ENCODE measurements at places on chromosomes 5 and 9.

DNA sequence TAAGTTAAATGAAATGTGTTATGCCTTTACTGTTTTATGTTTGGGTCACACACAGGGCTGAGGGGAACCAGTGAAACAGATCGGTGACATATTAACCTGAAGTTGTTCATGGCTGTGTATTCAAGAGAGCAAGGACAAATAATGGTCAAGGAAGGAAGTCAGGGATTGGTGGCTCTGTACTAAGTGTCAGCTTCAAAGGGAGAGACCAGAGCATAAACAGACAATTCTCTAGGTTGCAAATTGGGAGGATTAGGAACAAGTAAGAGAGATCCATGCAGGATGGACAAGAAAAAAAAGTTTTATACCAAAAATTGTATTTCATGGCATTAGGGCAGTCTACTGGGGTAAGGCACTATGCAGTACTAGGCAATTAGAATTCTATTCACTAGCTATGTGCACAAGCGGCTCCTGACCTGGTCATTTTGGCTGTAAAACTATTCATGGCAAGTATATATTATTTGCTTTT lies 156.3 kb downstream of the PLPPR1 start:
- DNase-seq = no peak

DNA sequence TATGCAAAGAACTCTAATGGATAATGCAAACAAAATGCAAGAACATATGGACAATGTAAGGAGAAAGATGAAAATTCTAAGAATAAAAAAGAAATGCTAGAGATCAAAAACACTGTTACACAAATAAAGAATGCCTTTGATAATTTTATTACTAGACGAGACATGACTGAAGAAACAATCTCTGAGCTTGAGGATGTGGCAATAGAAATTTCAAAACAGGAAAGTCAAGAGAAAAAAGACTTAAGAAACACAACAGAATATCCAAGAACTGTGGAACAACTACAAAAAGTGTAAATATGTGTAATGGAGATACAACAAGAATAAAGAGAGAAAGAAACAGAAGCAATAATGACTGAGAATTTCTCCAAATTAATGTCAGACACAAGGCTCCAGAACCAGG lies 140.5 kb upstream of the ACOT12 start:
- no peak for DNase-seq

- DNase-seq = no peak
Measured at GRCh38 chr9:134716067-134716466, 74.5 kb downstream of the COL5A1 start.

DNA sequence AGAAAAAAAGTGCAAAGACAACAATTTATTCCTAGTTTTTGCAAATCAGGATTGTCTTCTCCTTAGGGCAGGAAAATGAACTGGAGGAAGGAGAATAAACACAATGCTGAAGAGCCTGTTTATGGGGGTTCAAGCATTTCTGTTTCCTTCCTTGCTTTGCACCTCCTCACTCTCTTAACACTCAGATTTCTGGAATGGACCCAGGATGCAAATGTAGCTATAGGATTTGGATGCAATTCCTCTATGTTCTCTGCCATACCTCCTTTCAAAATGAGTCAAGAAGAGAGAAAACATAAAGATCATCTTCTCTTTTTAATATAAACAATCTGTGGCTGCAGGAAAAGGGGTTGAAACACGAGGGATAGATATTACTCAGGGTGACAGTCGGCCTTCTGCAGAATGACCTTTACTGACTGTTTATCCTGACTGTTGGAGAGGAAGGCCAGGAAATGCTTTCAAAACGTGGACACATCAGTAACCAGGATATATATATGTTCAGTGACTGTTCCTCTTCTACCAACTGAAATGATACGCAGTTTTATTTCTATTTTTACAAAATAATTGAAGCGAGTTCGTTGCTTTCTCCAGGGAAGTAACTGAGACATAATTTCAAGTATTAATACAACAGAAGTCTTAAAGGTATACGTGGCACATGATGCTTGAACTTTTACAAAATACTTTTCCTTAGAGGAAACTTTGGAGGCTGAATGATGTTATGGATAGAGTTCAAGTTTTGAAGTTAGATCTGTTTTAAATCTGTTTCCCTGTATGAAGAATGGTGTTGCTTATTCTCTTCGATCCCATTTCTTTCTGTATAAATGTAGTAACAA lies 44.4 kb downstream of the ACTBL2 start:
- DNase-seq = no peak

DNA sequence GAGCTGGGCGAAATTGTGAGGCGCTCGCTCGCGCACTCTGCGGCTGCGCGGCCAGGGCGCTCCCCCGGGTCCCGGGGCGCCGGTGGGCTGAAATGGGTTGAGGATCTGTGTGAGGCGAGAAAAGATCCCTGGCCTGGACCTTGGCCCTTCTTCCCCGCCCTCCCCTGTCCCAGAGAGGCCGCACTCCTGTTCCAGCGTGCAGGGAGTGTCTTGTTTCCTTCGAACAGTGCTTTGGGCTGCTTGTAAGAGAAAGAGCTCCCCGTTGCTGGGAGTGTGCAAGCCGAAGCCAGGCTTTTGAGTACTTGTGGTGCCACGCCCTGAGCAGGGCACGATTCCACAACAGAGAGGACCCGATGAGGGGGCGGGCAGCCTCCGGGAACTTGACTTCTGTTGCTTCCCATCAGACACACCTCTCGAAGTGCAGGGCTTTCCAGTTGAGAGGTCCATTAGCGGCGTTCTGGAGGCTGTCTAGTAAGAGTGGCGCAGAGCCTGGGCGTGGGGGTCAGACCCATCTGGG lies 535 bp downstream of the DOLPP1 start:
- no peak for DNase-seq

DNA sequence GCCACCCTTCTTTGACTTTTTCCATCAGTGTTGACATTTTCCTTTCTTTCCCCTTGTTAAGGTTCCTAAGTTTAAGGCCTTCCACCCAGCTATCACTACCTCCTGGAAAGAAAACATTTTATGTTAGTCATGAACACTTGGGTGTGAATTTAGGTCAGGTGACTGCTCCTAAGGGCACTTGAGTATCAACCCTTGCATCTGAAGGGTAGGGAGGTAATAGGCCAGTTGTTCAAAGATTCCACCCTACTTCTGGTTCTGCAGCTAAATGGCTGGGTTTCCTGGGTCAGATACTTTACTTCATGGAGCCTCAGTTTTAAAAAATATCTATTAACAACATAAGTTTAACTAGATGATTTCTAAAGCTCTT lies 49.1 kb upstream of the OSMR start:
- DNase-seq = no peak

GRCh38 chr9:134497283-134497860 lies 144.2 kb upstream of the COL5A1 start:
- DNase-seq = no peak

GRCh38 chr9:4389003-4389402 lies 89.1 kb upstream of the GLIS3 start:
- DNase-seq = no peak

DNA sequence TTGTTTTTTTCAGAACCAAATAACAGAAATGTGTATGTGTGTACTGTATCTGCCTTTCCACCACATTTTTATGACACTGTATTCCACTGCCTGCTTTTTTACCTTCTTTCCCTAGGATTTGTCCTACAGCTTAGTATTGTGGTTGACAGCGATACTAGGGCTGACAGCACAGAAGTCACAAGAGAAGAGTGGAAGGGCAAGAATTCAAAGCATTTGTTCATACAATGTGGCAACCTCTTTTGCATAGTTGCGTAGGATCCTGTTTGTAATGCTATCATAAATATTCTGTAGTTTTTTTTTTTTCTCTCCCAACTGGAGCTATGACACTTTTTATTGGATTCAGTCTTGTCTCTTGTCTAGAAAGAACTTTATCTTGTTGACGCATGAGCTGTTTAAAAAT lies 5.6 kb upstream of the BNIP1 start:
- DNase-seq = no peak

DNA sequence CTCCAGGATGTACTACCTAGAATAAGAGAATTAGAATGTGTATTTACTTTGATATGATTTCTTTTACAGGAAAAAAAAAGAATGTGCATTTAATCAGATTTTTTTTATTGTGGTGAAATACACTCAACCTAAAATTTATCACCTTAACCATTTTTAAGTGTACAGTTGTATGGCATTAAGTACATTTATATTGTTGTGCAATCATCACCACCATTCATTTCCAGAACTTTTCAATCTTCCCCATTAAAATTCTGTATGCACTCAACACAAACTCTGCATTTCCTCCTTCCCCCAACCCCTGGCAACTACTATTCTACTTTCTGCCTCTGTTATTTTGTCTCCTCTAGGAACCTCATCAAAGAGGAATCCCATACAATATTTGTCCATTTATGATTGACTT lies 66.0 kb upstream of the APC start:
- no peak for DNase-seq

DNA sequence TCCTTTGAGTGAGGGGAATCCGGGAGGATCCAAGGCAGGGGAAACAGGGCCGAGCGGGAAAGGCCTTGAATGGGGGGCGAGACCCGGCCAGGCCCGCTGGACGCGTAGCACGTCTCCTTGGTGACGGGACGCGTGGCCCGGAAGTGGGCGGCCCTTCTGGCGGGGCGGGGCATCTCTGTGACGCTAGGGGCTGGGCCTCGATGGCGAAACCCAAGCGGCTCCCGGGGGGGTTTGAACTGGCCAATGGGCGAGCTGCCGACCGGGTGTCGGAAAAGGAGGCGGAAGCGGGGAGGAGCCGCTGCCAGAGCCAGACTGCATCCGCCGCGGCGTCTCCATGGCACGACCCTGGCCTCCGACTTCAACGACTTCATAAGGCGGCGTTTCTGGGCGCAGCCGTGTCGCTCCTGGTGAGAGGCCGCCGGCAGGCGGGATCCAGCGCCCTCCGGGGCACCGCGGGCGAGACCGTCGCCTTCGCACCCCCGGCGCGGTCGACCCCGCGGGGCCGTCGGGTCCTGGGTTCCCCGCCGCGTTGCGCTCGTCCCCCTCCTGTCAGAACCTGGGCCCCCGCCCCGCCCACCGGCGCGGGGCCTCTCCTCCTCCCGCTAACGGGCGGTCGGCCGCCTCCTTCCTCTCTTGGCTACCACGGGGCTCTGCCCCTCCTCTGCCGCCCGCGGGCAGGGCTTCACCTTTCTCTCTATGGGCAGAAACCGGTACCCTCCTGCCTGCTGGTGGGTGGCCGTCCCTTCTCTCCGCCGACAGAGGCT lies at the start of gene ODF2:
TSS of gene ODF2 (plus strand) at position 158 of the 764 bp plus-strand sequence. CDS start at position 244, 86 bp downstream.
- DNase-seq = peak; percentile 97

DNA sequence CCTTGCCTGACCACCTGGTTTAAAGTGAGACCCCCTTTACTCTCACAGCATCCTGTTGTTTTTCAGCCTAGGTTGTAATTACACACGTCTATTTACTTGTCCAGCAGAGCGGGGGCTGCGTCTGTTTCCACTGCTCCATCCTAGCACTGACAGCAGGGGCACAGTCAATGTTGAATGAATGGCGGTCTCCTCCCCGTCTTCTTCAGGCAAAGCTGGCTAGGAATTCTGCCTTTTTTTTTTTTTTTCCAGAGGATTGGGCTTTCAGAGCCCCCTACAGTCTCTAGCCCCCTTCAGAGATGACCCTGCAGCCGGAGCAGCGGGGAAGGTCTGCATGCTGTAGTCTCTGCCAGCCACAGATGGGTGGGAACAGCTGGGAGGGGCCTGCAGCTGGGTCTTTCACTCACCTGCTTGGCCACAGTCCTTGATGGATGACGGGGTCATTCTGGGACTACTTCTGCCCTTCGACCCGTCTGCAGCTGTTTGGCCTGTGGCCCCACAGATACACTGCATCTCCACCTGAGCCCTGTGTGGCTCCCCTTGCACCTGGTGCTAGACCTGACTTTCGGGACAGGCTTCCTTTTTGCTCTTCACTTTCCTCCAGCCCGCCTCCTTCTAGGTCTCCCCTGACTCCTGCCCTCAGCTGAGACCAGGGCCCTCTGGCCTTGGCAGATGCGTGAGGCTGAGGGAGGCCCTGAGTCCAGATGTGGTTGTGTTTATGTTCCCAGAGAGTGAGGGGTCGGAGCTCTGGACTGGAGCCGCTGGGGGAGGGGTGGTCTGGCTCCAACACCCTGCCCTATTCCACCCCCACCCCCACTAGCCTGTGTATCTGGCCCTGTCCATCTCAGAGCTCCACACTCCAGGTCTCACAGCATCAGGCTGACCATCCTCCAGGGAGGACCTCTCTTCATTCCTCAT lies 8.0 kb downstream of the PITX1 start:
- DNase-seq = no peak

- no peak for DNase-seq
Measured at GRCh38 chr9:113129884-113130283, 20.9 kb upstream of the SLC31A2 start.

- no peak for DNase-seq
Measured at GRCh38 chr5:41772785-41773442, 97.3 kb downstream of the OXCT1 start.

GRCh38 chr9:79603222-79603920 lies 31.6 kb downstream of the TLE4 start:
- DNase-seq = no peak

- DNase-seq = no peak
Measured at GRCh38 chr5:113059232-113060040, 82.8 kb downstream of the DCP2 start.

DNA sequence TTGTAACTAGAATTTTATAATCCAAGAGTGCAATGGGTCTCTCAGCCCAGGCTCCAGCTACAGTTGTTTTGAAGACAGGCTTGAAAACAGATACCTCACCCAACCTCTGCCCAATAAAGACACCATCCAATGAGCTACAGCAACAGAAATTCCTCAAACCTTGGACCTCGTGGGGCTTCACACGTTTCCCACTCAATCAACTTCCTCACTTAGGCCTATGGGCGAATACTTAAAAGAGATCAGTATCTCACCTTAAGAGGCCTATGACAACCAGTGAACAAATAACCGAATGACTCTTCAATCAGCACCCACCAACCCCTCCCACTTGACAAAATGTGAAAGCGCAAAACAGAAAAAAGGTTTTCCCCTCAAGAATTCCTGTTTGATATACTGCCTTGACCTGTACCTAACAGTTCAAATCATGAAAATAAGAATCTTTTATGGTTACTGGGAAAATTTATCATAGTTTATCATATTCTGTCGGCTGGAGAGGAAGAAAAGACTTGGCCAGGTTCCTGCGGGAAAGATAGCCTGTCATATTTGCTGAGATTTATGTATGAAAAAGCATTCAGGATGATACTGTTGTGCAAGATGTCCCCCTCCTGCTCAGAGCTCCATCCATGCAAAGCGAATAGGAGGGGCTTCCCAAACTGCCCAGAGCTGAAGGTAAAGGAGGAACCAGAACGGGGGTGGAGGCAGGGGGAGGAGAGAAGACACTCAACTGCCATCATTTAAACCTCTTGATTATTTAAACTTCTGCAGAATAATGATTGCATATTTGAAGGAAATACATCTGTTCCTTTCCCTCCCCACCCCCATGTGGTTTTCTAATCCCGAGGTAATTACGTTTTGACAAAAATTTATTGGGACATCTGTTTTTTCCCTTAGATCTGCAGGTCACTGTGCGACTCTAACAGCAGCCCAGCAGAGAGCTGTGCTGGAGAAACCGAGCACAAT lies 256.3 kb downstream of the NFIB start:
- no peak for DNase-seq

- no peak for DNase-seq
Measured at GRCh38 chr5:116614603-116614920, 39.9 kb upstream of the SEMA6A start.

GRCh38 chr9:130839132-130840111 lies 4.4 kb downstream of the ABL1 start:
- no peak for DNase-seq

GRCh38 chr5:58795327-58795726 lies 212.5 kb downstream of the RAB3C start:
- DNase-seq = no peak

All from stimulated activated CD8-positive, alpha-beta memory T cell treated with anti-CD3 and anti-CD28 coated beads, Interleukin-7, amount 100 ng/mL, for 1 hour (primary cell).